ENCODE measurements at places on chromosomes 5 and 9.

DNA sequence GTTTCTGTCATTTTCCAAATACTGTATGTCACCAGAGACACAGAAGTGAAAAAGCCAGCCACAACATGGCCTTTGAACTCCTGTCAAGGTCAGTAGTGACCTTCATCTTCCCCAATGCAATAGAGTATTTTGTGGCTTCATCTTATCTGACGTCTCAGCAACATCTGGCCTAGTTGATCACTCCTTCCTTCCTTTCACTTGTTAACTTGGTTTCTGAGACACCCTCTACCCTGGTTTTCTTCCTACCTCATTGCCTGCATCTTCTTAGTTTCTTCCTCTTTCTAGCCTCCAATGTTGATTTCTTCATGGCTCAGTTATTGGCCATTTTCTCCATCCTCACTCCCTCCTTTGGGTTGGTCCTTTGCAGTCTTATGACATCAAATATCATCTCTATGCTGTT is 36.3 kb downstream of the GLIS3 start:
- DNase-seq = no peak

DNA sequence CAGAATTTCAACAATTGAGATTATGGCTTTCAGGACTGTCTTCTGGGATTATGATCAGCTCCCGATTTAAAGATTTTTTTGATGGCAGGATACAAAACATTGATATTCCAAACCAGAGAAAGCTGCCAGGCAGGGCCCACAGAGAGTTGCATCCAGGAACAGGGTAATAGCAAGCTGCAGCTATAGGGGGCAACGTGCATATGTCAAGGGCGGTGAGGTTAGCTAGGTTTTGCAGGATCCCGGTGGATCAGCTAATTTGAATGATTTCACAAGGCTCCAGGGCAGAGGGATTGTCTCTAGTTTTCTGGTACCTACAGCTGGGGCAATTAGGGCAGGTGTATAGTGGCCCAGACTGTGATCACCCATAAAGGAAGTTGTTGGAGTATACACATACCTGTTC is 339.4 kb downstream of the CHSY3 start:
- no peak for DNase-seq

- no peak for DNase-seq
Observed at GRCh38 chr5:98504505-98504904, 269.0 kb upstream of the RGMB start.

- DNase-seq = no peak
Observed at GRCh38 chr5:159489779-159490178, 159.5 kb upstream of the IL12B start.

- no peak for DNase-seq
Observed at GRCh38 chr5:111172504-111172903, 51.7 kb upstream of the CAMK4 start.

DNA sequence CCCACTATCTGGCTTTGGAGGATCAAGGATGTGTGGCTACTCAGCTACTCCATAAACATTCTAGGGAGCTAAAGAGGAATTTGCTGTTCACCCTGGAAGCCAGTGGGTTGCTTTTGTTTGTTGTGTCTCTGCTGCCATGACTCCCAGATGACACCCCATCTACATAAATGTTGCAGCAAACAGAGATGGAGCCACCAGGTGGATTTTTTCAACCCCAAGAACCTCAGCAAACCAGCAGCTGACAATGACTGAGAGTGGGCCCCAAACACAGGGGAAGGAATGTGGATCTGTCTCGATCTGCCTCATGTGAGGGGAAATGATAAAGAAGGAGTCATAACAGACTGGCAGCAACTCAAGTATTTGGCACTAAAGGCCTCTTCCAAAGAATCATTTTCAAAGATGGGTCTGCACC is 132.7 kb upstream of the TNC start:
- no peak for DNase-seq

DNA sequence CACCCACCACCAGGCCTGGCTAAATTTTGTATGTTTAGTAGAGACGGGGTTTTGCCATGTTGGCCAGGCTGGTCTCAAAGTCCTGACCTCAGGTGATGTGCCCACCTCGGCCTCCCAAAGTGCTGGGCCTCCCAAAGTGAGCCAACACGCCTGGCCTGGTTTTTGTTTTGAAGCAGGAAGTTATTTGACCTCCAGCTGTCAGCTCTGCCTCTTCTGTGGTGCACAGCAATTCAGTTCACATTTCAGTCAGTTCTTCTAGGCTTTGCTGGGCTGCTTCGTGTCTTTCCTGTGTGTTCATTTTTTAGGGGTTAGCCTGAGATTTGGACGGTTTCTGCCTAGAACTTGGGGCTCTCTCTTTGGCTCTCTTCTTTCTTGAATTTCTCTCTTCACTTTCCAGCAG is 8.9 kb downstream of the LCN1 start:
- no peak for DNase-seq

- no peak for DNase-seq
Observed at GRCh38 chr5:11815481-11815880, 88.8 kb downstream of the CTNND2 start.

DNA sequence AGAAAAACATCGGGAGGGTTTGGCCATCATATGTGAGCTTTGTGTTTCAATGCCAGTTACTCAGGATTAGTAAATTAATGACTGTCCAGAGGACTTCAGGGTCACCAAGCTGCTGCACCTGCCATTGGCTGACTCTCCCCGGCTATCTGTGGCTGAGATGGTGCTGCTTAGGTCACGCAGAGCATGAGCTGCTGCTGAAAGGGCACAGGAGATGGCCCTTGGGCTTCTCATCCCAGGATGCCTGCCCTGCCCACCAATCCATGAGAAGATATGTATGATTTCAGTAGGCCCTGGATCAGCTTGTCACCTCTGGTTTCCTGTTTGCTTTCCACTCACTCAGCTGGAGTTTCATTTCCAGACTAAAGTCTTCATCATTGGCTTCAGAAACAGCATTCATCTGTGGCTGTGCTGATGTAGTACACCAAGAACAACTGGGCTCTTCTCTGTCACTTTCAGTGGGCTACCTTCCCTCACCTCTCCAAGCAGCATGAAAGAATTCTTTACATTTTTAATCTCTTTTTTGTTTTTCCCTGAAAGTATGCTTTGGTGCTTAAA is 2.4 kb upstream of the CATSPER3 start:
- no peak for DNase-seq

GRCh38 chr9:69120380-69121154 is 53.5 kb upstream of the TJP2 start:
- no peak for DNase-seq

DNA sequence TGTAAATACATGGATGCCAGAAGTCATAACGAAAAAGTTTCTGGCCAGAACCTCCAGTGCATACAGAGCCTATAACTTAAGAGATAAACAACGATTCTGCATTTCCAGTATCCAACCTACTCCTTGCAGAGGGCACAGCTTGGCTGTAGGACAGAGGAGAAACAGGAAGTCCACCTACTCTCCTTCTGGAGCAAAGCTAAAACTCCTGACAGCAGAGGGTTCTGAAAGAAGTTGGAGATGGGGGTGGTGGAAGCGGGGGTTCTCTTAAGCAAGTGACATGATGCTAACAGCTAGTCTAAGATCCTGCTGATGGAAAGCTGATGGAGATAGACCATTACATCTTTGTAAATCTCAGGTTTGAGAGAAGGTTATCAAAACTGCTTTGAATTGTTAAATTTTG is 35.5 kb upstream of the CTNNAL1 start:
- DNase-seq = no peak

GRCh38 chr9:114721491-114722079 is 39.6 kb upstream of the TEX48 start:
- DNase-seq = no peak

DNA sequence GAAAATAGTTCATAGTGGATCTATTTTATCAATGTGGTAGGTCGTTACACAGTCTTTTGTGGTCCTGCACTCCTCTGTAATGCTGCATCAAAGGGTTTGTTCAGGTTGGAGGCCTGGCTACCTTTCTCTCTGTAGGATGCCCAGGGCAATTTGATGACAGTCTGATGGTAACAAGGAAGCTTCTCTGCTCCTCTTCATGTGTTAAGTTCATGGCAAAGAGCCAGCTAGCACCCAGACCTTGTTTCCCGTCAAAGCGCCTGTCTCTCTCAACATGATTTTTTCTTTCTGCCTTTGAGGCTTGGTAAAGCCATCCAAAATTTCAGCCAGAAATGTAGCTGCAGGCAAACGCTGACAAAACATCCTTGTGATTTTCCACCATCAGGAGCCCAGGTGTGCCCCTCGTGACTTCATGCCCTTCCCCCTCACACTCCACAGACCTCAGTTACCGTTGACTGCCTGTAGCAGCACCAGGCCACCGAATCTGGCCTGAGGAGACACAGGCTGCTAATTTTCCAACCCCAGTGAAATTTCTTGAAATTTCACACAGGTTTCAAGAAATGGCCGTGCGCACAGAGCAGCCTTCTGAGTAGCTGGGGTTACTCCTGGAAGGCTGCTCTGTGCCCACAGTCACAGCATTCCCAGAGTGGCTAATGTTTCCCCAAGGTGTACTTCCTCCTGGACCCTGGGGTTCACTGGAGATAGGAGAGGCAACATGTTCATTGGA is 292.7 kb downstream of the CWC27 start:
- DNase-seq = no peak

DNA sequence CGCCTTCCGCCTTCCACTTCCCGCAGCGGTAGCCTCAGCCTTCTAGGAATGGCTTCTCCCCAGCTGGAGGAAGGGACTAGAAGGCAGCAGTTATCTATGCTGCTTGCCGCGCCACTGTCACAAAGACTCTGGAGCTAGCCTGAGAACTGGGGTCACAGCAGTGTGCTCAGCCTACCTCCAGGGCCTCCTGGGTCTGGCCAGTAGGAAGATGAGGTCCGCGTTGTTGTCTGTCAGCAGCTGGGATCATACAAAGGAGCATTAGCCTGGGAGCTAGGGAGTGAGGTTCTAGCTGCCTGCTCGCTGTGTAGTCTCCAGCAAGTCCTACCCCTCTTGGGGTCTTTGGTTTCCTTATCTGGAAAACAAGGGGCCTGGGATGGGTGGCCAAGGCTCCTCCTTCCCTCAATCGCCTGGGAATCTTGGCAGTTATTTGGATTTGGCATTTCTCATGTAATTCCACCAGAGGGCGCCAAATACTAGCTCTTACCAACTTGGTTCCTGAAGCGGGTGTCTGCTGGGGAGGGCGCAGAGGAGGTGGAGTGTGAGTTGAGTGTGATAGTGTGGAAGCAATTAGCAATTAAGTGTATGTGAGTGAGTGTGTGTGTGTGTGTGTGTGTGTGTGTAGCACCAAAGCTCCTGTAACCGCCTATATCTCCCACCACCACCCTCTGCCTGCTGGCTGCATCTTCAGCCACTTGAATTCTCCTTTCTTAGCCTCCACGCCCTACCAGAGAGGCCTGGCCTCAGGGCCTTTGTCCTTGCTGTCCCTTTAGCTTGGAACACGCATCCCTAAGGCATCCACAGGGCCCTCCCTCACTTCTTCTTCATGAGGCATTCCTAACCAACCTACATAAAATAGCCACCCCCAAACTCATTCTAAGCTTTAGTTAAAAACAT is 97.1 kb downstream of the ENTREP1 start:
- peak; percentile 58 for DNase-seq

GRCh38 chr5:146069780-146070099 is 35.6 kb downstream of the PLAC8L1 start:
- DNase-seq = no peak

DNA sequence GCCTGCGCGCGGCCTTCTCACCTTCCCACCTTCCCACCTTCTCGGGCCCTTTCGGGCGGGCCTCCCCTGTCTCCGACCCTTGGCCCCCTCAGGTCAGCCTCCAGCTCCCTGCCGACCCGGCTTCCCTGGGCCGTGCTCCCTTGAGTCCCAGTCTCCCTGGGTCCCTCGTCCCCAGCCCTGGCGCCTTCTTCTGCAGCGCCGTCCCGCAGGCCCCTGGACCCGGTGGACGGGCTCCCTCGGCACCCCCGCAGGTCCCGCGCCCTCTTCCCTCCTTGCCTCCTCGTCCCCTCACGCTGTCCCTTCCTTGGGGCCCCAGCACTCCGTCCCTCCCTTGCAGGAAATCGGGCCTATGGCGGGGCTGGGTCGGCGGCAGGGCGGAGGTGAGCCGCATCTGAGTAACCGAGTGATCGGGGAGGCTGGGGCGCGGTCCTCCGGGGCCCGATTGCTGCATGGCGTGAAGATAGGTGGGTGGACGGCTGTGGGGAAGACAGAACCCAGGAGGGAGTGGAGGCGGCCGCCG is 7.6 kb downstream of the ARPC5L start:
- no peak for DNase-seq

DNA sequence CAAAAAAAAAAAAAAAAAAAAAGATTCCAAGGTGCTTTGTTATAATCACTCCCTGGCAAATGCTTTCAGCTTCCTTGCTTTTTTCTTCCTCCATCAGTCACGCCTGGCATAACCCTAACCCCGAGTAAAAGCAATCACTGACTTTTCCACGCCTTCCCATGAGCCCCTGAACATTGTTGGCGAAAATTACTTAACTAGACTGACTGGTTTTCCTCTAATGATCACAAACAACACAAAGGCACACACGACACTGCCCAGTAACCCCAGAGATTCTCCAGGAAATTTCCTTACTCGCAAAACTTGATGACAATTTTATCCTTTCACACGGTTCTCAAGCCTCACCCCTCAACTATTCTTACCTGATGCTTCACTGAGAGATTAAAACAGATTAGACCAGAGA is 11.4 kb upstream of the PTGR1 start:
- DNase-seq = no peak

DNA sequence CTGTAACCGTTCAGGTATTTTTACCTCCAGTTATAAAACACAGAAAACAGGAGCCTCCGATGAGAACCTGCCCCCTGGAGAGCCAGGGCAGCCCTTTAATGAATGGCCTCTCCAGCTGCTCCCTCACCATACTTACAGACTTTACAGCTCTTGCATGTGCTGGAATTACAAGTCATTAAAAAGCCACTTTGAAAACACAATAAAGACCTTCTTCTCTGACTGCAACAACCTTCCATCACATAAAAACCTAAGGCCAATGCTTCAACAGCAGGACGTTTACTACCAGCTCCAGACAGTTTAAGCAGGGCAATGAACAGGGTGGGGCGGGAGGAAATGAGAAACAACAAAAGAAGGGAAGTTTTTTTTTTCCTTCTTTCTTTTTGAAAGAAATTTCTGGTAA is 213.8 kb downstream of the MLLT3 start:
- DNase-seq = no peak

DNA sequence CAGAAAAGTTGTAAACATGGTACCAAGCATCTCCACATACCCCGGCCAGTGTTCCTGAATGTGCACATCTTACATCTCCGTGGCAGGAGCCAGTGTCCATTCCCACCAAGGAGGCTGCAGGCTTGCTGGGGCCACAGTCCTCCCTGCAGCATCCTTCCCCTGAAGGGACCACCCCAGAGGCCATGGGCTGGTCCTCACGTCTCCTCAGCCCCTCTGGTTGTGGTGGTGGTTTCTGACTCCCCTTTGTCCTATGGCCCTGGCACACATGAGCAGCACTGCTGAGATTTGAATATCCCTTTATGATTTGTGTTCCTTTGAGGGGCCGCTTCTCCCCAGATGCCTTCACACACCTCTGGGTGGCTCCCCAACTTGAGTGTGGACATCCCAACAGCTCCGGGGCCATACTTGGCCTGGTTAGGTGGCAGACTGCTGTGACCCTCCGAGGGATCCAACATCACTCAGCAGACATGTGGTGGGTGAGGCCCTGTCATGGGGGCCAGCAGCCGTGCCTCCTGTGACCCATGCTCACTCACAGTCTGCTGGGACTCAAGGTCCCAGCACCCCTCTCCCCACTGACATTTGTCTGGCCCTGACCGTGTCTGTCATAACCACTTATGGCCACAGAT is 14.3 kb downstream of the PHF2 start:
- no peak for DNase-seq

Data from CD4-positive, alpha-beta T cell treated with Interleukin-10 for 1 hour (primary cell).